ENCODE measurements at places on chromosomes 7 and 10.

GRCh38 chr10:110691139-110691538 is 47.0 kb downstream of the RBM20 start:
- DNase-seq, result no peak

DNA sequence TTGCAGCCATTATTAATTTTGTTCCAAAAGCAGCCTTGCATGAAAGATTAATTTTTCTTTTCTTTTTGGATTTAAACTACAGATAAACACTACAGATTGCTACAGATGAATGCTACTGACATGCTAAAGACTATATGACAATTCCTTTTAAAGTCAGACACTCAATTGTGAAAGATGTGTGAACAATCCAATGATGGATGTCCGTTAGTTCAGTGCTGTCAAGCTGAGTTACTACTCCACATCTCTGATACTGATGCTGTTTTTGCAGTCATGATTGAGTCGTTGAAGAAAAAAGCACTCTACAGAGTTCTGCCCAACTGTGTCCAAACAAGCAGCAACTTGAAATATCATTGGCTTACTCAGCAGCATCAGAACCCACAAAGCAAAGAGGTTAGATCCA is 146.8 kb downstream of the OTUD1 start:
- no peak for DNase-seq

GRCh38 chr7:136654406-136654805 is 214.0 kb upstream of the CHRM2 start:
- no peak for DNase-seq

- no peak for DNase-seq
Observed at GRCh38 chr10:132618158-132618919, 80.8 kb downstream of the INPP5A start.

- no peak for DNase-seq
Observed at GRCh38 chr7:123366626-123367025, 166.9 kb upstream of the SLC13A1 start.

- DNase-seq, result no peak
Observed at GRCh38 chr7:129951226-129952085, 1.3 kb downstream of the UBE2H start.

GRCh38 chr7:4751398-4751947 is 23.9 kb upstream of the AP5Z1 start:
- no peak for DNase-seq

GRCh38 chr7:151081170-151082101 is 827 bp upstream of the FASTK start:
- no peak for DNase-seq

- no peak for DNase-seq
Observed at GRCh38 chr7:50531928-50532327, 33.3 kb downstream of the DDC start.

- no peak for DNase-seq
Observed at GRCh38 chr10:132471125-132471451, 66.5 kb upstream of the INPP5A start.

DNA sequence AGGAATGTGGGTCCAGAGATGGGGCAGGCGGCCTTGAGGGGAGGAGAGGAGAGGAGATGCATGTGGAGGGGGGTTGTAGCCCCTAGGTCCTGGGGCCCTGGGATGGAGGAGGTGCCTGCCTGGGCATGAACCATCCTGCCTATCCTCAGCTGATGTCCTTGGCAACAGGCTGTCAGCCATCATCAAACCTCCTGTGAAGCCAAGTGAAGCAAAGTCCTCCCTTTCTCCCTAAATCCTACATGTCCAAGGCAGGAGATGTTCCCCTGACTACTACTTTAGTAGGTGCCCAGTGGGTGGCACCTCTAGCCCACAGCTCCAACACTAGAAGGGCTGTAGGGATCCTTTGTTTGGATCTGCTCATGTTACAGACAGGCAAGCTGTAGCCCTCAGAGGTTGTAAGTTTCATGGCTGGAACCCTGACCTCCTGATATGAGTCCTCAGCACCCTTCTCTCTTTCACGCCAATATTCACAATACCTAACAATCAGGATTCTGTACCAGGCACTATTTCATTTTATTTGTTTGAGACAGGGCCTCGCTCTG is 66.6 kb upstream of the SYPL1 start:
- no peak for DNase-seq

DNA sequence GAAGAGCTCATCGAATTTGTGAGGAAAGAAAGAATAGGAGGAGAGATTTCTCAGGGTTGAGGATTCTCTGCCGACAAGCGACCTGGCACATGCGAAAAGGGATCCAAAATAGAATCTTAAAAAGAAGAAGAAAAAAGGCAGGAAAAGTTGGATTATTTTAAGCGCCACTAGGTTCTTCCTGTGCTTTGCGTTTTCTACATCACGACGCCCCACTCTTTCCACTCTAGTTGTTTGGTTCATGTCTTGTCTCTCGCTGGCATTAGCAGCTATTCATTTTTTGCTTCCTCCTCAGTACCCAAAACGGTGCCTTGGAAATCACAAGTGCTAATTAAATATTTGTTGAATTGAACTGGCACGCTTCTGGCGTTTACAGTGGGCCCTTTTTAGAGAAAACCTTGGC is 674 bp upstream of the FRA10AC1 start:
- DNase-seq, result no peak

- no peak for DNase-seq
Observed at GRCh38 chr7:124482229-124482628, 283.4 kb downstream of the GPR37 start.

- DNase-seq, result no peak
Observed at GRCh38 chr10:69800109-69800508, 1.6 kb upstream of the COL13A1 start.

DNA sequence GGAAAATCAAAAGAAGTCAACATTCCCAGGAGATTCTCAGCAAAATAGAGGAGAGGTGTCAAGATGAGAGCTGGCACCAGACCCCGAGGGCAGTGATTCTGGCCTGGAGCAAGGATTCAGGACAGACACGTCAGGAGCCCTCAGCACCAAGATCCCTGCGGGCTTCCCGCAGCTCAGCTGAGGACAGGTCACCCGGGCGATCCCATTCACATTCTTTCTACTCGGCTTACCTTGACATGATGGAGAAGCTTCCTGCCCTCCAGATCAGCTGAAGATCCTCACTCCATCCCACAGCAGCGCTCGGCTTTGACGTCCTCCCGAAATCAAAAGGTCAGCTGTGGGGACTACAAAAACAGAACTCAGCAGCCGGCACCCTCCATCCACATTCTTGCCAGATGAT is 139.1 kb downstream of the DLG5 start:
- no peak for DNase-seq

DNA sequence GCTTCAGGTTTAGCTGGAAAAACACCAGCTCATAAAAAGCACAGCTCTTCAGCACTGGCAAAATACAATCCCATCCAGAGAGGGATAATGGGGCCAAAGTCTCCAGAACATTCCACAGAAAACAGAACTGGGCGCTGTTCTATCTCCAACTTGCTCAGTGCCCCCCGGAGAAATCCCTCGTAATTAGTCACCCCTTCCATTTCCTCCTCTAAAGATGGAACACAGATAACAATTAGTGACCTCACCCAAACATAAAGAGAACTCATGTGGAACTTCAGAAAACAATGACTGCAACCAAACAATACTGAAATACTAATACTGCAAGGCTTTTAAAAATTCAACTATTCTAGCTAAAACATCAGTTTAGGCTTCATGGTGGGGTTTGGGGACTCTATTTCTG is 46.3 kb downstream of the KIAA1549 start:
- DNase-seq, result no peak

DNA sequence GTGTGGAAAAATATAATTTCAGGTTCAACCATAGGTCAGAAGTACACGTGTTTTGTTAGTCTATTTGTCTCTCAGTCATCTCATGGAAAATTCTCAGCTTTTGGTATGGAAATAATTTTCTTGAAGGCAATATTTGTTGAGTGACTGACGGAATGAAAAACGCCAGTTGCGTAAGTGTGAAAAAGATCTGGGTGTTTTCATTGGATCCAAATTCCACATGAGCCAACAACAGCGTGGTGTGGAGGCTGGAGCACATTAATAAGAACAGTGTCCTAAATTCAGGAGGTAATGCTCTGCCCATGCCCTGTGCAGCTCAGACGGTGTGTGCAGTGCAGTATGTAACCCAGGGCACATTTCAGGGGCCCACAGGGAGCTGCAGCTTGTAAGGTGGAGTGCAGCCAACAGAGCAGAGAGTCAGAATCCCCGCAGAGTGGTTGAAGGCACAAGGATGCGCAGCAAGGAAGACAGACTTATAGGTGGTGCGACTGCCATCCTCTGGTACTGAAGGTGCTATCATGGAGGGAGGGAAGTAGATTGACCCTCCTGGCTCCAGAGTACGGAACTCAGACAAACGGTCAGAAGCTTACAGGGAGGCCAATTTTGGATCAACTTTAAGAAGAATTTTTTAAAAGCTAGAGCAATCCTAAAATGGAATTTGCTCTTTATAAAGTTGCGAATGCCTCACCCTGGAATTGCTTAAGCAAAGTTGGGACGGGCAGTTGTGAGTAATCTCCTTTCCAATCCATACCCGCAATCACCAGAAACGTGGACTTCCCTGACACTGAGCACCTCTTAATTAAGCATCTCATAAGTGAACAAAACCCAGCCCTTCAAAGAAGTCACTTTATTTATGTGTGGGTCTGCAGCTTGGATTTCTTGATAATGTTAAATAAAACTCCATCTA is 38.0 kb downstream of the EGFR start:
- no peak for DNase-seq

GRCh38 chr7:55105952-55106351 is 87.1 kb downstream of the EGFR start:
- DNase-seq, result no peak

DNA sequence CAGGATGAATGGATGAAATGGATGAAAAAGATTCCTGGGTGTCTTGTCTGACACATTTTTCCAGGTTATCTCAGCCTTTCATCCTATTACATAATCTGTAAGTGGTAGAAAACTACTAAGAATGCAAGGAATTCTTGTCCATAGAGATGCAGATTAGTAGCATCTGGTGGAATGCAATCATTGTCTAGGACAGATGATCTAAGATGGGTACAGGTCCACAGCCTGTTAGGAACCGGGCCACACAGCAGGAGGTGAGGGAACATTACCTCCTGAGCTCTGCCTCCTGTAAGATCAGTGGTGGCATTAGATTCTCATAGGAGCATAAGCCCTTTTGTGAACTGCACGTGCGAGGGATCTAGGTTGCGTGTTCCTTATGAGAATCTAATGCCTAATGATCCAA is 225.0 kb downstream of the CALN1 start:
- no peak for DNase-seq

DNA sequence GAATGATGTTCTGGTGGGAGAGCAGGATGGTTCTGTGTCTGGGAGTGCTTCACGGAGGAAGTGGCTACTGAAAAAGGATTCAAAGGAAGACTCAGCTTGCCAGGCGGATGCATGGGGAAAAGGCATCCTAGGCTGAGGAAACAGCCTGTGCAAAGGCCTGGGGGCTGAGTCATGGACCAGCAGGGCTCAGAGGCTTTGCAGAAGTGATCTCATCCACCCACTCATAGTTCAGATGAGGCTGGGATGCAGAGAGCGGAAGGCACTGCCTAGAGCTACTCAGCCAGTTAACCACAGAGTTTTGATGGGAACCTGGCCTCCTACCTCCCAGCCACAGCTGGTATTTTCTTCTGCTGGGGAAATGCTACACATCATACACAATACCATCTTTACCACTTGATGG is 15.8 kb upstream of the ADAMTS14 start:
- no peak for DNase-seq

- DNase-seq, result no peak
Observed at GRCh38 chr10:784403-785088, 95.1 kb upstream of the DIP2C start.

DNA sequence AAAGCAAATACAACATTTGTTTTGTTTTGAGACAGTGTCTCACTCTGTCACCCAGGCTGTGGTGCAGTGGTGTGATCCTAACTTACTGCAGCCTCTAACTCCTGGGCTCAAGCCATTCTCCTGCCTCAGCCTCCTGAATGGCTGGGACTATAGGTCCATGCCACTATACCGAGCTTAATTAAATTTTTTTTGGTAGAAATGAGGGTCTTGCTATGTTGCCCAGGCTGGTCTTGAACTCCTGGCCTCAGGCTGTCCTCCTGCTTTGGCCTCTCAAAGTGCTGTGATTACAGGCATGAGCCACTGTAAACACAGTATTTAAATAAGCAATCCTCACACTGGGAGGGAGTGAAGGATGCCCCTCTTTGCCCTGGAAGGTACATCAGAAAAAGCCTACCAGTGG is 4.0 kb upstream of the CAMK2G start:
- no peak for DNase-seq

DNA sequence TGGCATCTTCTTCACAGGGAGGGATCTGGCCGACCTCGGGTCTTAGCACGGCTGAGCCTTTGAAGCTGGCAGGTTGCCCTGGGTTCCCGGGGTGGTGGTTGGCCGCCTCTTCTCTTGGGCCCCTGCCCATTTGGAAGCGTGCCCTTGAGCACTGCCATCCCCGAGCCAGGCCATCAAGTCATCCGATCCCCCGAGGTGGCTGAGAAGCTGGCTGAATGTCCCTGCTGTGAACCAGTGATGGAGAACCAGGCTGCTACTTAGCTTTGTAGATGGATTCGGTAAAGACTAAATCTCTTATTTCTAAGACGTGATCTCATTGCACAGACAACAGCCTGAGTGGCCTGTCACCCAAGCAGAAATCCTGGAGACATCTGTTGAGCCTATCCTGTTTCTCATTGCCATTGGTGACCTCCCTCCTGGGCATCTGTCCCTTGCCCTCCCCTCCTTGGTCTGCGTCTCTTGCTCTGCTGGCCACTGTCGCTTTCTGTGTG is 74.3 kb downstream of the GRK5 start:
- no peak for DNase-seq

DNA sequence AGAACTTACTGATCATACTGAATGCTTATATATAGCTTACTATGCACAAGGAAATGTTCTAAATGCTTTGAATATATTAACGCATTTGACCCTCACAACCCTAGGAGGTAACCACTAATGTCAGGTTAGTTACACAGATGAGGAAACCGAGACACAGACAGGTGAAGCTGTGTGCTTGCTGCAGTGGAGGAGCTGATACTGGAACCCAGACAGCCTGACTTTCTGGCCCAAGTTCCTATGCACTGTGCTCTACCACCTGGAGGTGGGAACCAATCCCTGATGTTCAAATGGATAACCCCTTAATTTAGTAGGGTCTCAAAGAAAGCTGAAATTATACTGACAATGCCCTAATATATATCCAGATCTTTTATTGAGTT is 119.6 kb downstream of the SORBS1 start:
- DNase-seq, result no peak

GRCh38 chr10:97000487-97001182 is 168.5 kb downstream of the LCOR start:
- DNase-seq, result no peak

GRCh38 chr10:67114945-67115344 is 189.1 kb downstream of the LRRTM3 start:
- DNase-seq, result no peak

GRCh38 chr7:131038153-131038552 is 289.5 kb upstream of the MKLN1 start:
- no peak for DNase-seq

Data from CD4-positive, alpha-beta T cell treated with Interleukin-1 beta for 1 hour (primary cell).